Stimulated activated CD4-positive, alpha-beta T cell treated with anti-CD3 and anti-CD28 coated beads, Interleukin-2, amount 100 ng/mL, for 48 hours (primary cell): ENCODE measurements at places on chromosomes 16 and 17.
A peak's percentile ranks its signal among the peaks of the same experiment; 100 is the strongest.

DNA sequence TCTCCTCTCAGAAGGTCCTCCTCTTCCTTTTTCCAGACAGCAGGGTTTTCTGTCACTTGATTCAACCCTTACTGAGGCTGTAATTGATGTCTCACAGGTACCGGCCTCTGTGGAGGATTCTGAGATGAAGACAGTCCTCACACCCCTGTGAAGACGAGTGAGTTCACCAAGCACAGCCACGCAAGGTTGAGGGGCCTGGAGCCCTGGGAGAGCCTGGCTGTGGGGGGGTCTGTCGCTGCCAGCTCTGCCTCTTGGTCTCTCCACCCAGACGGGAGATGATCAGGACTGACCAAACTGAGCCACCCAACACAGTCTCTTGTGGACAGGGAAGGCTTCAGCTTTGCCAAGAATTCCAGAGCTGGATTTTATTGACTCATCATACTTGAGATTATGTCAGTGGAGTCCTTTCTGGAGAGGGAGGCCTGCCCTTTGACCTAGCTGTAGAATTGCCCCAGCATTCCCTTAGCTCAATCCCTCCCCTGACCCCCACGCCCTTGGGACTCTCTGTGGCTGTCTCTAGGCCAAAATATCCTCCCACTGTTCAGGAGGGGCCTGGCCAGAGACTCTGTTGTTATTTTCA lies 51.1 kb upstream of the CRHR1 start:
- no peak for DNase-seq

DNA sequence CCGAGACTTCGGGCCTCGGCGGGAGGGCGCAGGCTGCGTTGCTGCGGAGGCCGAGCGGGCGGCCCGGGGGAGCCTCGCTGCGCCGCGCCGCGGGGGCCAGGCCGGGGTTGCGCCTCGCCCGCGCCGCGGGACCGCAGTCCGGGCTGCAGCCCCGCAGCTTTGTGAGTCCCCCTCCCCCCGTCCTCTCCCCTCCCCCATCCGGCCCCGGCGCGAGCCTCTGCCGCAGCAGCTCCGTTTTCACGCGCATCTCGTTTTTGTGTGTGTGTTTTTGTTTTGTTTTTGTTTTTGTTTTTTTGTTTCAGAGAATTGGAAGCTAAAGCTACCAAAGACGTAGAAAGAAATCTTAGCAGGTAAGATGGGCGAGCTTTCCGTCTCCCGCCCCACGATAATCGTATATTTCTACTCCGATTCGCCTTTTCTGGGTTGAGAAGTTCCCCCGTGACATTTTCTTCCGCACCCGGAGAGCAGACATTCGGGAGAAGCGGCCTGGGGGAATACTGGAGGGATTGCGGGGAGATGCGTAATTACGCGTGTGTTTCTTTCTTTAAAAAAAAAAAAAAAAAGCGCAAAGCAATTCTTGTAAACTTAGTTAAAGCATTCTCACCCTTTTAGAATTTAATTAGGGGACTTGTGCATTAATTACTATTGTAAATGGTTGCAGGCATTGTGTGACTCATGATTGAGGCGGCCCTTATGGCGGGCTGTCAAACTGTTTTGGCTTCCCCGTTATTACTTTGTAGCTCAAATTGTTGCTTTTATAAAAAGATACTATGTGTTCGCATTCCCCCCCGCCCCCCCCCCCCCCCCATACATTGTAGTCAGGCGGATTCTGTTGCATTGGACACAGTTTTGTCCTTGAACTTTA lies 732 bp downstream of the TNRC6A start:
- DNase-seq = peak; percentile 33

DNA sequence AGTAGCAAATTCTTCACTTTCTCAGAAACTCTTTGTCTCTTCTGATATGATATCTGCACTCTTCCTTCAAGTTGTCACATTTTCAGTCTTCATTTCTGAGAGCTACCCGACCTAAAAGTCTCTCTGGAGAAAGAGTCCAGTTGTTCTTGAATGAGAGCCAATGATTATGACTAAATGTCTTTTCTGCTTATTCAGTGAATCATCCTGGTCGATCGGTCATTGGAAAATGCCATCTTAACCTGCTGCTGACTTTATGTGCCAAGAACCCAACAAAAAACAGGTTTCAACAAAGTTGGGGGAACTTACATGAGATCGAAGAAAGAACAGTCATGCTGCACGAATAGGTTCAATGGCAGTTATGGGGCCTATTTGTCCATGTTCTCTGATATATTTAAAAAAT lies 15.9 kb downstream of the SOX9 start:
- no peak for DNase-seq

- DNase-seq = no peak
Observed at GRCh38 chr17:57617218-57617617, 127.9 kb downstream of the CCDC182 start.

DNA sequence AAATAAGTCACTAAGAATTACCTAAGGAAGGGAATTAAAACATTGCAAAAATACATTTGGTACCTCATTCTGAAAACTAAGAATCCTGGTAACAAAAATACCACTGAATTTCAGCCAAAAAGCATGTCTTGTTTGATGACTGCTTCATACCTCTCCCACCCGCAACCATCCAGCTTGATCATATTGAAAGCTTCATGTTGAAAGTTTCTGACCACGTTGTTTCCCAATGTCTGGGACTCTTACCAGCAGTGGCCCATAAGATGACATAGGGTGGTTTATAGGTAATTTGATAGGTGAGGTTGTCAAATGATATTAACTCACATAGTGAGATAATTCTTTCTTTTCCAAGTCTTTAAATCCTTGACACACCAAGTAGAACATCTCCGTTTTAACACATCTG lies 139.3 kb downstream of the CDH11 start:
- no peak for DNase-seq

DNA sequence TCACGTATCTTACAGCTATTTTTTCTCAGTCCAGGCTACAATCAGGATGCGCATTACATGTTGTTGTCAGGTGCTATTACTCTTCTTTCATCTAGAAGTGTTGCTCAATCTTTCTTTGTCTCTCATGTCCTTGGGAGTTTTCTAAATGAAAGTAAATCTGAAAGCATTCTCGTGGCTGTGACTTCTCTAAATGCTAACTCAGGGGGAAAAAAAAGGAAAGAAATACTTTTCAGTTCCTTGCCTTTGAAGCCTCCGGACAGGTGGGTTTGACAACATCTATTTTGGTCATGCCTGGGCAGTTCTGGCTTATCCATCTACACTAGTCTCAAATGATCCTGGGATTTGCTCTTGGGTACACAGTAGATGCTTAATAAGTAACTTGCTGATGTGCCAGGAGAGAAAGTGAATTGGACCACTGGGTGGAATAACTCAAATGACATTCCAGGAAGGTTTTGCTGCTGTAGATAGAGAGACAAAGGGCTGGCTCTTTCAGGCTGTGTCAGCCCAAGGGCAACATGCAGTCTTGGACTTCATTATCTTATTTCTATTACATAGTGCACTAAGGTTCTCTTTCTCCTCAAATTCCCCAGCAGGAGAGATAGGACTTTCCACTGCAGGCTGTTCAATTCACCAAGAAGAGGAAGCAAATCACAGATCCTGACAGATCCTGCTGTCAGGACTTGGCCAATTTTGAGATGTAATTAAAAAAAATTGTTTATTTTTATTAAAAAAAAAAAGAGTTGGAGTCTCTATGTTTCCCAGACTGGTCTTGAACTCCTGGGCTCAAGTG lies 63.6 kb upstream of the NFAT5 start:
- no peak for DNase-seq

- DNase-seq = no peak
Observed at GRCh38 chr16:9599415-9600120, 508.1 kb downstream of the HAPSTR1 start.

DNA sequence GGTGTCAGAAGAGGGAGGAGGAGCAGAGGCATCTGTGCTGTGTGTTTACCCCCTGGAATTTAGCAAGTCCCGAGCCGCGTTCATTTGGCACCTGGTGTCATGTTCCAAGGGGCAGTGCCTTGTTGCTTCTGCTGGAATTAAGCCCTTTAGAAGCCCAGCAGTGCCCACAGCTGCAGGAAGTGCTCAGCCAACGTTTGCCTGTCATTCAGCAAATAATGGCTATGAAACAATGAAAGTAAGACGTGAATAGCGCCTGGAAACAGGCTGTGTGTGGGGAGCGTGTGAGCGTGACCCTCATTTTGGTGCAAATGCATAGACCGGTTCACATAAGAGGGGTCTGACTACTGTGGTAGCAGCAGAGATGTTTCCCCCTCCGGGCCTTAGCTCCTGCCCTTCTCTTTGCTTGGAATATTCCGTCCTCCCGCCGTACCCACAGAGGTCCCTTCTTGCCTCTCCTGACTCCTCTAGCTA lies 5.8 kb upstream of the ATP2C2 start:
- no peak for DNase-seq

GRCh38 chr17:73174126-73174525 lies 9.3 kb downstream of the SSTR2 start:
- DNase-seq = no peak

GRCh38 chr16:5056352-5056751 lies 9.4 kb downstream of the C16orf89 start:
- DNase-seq = peak; percentile 32

GRCh38 chr17:48174833-48175523 lies 67.4 kb downstream of the SNX11 start:
- DNase-seq = no peak

DNA sequence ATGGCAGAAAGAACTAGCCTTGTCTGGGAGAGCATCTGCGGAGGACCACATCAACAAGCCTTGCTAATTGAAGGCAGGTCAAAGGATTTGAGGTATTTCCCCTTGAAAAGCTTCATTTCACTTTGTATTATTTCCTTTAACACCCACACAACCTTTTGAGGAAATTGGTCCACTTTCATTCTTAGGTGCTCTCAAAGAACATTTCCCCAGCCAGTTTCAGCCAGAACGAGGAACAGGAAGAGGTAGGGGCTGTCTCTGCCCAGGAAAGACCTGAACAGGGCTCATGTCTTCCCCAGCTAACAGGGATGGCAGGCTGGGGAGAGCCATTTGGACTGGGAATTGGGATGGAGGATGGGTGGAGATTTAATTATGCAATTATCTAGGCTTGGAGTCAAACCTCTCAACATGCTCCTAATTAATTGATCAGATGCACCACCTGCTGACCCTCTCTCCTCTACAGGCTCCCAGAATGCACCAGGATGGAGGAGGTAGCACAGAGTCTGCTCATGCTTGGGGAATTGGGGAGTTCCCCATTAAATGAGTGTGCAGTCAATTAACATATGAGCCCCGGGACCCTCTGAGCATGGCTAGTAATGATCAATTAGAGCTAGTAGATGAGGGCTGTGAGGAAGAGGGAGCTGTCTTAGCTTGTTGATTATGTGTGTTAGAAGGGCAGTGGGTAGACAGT lies 84.6 kb downstream of the GP2 start:
- DNase-seq = no peak

GRCh38 chr16:87064731-87065445 lies 252.3 kb downstream of the C16orf95 start:
- DNase-seq = no peak

DNA sequence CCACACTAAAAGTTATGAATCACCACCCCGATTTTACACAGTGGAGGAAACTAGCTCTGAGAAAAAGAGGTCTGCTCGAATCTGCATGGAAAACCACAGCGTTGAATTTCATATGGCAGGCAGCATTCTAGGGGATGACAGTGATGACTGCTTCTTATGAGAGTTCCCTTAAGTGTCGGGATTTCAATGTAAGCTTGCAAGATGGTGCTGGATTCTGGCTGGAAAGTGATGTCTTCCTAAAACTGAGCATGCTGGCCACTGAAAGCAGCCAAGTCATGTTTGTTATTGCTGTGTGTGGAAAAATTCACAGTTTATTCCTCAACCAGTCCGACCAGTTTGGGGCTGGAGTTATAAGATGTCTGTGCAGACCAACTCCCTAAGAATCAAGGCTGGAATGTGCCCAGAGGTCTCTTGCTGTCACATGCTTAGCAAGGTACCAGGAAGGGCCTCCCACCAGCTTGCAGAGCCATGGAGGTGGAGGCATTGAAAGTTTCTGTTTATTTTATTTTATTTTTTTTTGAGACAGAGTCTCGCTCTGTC lies 37.2 kb upstream of the GAN start:
- no peak for DNase-seq

DNA sequence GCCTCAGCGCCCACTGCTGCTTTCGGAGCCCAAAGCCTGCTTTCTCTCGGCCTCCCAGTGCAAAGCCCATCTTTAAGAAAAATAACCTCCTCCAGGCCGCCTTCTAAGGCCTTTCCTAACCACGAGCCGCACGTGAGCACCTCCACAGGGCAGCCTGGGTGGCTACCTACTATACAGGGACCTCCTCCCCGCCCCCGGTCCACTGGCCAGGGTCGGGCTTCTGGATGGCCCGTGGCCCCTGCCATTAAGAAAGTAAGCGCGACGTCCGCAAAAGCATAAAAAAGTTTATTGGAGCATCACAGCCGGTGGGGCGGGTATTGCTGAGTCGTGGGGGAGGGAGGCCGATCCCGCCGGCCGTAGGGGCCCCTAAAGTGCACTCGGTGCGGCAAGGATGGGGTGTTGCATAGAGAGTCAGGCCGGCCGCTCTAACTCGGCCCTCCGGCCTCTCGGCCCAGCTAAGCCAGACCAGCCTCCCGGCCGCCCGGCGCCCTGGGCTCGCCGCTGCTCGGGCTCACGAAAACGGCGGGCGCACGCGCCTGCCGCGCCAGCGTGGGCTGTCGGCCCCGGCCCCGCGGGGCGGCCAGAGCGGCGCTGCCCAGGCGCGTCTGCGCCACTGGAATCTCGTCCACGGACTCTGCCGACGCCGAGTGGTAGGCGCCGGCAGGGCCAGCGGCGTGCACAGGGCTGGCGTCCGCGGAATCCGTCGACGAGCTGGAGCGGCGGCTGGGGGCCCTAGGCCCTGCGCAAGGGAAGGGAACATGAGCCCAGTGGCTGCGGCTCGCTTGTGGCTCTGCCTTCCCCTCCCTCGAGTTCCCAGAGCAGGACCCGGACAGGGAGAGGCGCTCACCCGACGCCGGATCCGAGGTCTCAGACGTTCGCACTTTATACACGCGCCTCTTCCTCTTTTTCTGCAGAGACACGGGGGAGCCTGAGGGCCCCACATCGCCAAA lies 1.1 kb upstream of the TPPP3 start:
- no peak for DNase-seq

- no peak for DNase-seq
Observed at GRCh38 chr17:192666-193425, 11.4 kb upstream of the DOC2B start.

DNA sequence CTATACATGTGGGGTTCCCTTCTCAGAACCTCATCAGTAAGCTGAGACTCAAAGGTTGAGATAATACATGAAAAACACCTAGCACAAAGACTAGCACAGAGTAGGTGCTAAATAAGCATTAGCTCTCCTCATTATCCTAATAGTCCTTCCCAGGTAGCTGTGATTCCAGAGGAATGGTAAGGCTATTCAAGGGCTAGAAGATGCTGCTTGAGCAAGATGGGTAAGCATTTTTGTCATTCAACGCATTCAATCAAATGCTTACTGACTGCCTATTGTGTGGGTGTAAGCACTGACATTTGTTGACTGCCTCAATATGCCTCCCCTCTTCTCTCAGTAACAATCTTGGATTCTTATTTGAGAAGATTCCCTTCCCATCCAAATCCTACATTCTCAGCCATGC lies 4.0 kb downstream of the SUPT4H1 start:
- DNase-seq = no peak

- peak; percentile 13 for DNase-seq
Observed at GRCh38 chr17:55090079-55090492, 121.5 kb downstream of the STXBP4 start.
